ELF-1 (cell line): ENCODE measurements at places on chromosomes 4 and X.

GRCh38 chr4:89434364-89434988 is 126.9 kb upstream of the GPRIN3 start:
- no peak for DNase-seq

DNA sequence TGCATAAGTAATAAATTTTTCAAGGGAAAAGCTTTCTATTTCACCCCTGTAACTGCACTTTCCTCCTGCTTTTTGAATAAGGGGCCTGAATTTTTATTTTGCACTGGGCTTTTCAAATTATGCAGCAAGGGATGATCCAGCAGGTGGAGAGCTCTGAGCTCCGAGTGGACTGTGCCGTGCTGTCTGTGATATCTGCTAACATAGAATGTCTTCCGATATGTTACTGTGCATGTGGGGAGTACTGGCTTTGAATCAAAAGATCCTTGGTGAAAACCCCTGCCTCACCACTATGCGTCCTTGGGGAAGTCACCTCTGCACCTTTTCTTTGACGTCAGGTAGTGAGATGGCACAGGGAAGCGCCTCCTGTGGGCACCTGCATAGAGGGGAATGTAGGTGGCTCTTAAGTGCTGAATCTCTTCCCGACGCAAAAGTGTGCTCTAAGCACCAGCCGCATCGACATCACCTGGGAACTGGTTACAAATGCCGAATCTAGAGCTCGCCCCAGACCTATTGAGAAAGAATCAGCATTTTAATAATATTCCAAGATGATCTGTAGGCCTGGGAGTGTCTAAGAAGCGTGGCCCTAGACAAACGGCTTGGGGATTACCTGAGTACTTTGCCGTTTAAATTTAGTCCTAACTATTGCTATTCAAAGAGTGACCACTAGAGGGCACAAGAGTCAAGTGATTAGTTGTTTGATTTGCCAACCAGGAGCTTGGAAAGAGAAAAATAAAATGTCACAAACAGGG is 19.2 kb upstream of the WFS1 start:
- DNase-seq, result peak; percentile 71

GRCh38 chrX:86237482-86237881 is 89.2 kb downstream of the DACH2 start:
- no peak for DNase-seq

DNA sequence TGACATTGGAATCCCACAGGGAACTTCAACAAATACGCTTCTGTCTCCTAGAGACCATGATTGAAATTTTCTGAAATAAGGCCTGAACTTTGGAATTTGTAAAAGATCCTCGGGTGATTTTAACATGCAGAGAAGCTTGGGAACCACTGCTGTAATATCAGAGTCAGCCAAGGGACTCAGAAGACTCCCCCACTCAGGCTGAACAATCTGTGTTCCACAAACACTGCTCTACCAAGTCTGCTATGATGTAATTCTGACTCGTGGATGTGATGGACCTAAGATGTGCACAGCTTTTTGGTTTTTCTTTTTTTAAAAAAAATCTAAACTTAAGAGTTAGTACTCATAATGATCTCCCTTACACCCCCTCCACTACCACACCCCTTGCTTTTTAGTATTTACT is 26.0 kb downstream of the LRP2BP start:
- DNase-seq, result no peak

- DNase-seq, result peak; percentile 63
Observed at GRCh38 chrX:129655547-129656249, 942 bp upstream of the APLN start.
